ENCODE measurements at places on chromosomes 12 and 14.

DNA sequence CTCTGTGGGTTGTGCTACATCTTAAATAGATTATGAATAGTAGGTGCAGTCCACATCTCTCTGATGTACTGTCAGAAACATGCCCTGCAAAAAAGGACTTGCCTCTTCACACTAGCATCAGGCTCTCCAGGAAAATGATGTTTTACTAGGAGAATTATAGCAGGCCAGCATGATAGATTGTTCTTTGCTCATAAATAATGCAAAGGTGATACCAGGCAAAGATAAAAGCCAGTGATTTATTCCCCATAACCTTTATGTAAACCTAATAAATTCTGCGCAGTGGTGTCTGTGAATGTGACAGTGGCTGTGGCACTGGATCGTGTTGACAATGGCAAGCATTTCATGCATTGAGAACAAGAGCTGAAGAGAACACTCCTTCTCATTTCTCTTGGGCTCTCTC lies 646.5 kb upstream of the SEL1L start:
- no peak for DNase-seq

DNA sequence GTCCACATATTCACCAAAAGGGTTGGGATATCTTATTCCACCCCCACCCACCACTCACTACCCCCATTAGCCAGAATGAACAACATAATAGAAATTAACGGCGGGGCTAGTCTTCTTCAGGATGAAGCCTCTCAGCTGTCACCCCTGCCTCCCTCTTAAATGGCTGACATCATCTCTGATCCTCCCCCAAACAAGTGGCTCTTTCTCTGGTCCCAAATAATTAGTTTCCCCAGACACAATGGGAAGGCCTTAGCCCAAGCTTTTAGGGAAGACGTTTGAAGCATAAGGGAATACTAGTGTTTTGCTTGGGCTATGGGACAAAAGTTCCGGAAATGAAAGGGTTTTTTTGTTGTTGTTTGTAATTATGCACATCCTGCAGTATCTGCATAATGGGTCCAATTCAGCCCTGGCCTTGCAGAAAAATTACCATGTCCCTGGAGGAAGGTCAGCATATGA lies 13.8 kb downstream of the STON2 start:
- no peak for DNase-seq

DNA sequence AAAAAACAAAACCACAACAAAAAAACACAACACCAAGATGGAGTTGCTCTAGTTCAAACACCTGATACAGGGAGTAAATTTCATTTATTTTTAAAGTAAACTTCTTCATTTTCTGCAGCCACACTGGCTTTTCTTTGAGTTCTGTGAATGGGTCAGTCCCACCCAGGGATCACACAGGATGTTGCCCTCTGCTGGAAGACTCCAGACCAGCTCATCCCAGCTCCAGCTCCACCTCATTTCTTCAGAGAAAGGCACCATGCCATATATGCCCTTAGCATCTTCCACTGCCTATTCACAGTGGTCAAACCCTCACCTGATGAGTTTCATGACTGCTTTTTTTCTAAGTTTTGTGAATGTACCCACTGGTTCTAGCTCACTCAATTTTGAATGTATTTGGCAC lies 8.0 kb downstream of the GLIPR1 start:
- DNase-seq = peak; percentile 51

GRCh38 chr12:75438059-75438754 lies 42.3 kb upstream of the GLIPR1 start:
- DNase-seq = no peak

GRCh38 chr14:97945631-97946030 lies 1148.4 kb downstream of the VRK1 start:
- no peak for DNase-seq

- DNase-seq = no peak
Observed at GRCh38 chr14:89700801-89701200, 253.7 kb downstream of the EFCAB11 start.

DNA sequence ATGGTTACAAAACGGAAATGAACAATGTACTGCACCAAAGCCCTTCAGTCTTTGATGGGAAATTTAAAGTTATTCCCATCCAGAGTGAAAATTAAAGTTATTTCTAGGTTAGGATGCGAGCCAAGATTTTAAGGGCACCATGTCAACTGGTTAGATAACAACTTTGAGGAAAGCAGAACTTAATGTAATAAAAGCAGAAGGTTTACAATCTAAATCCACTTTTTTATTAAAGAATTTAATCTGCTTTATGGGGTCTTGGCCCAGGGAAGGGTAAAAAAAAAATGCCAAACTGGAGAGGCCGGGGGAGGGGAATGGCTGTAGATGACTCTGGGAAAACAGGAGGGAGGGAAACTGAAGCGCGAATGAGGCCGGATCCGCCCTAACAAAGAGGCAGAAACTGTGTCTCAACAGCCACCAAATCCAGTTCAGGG lies 108.2 kb upstream of the ATF7IP start:
- DNase-seq = no peak

DNA sequence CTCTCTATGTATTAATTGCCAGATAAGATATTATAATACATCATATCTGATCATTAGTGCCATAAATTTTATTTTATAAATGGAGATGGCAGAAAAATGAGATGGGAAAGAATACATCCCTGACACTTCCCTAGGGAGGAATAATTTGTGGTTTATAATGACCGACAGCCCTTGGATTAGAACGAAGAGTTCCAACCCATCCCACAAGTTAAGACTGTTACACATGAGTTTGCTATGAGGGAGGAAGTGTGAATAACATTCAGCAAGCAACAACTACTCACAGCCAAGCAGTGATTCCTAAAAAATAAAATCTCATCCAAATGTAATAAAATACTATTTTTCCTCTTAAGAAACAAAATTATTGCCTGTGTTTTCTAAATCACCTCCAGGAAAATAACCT lies 299.0 kb downstream of the CCDC91 start:
- no peak for DNase-seq

GRCh38 chr12:15670756-15671155 lies 118.4 kb downstream of the EPS8 start:
- no peak for DNase-seq

DNA sequence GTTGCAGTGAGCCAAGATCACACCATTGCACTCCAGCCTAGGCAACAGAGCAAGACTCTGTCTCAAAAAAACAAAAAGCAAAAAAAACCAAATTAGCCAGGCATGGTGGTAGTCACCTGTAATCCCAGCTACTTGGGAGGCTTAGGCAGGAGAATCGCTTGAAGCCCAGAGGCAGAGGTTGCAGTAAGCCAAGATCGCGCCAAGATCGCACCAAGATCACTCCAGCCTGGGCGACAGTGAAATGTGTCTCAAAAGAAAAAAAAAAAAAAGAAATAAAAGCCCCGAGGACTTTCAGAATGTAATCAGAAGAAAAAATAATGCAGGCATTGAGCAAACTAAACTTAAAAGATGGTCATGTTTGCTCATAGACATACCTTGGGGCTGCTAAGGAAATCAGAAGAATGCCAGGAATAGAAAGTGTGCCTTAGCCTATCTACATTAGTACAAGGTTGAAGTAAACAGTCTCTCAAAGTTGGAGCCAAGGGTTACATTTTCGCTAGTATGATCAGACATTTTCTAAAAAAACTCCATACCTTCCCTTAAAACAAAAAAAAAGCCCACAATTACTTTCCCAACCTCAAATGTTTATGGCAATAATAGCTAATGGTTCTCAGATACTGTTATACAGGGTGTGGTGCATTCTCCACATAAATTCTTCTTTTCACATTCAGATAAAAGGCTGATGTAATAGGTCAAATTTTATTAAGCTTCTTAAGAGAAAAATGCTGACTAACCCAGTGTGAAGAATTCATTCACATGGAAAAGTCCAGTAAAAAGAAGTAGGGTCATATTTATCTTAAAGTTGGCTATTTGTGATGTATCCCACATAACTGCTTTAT lies 15.8 kb downstream of the DTD2 start:
- no peak for DNase-seq

DNA sequence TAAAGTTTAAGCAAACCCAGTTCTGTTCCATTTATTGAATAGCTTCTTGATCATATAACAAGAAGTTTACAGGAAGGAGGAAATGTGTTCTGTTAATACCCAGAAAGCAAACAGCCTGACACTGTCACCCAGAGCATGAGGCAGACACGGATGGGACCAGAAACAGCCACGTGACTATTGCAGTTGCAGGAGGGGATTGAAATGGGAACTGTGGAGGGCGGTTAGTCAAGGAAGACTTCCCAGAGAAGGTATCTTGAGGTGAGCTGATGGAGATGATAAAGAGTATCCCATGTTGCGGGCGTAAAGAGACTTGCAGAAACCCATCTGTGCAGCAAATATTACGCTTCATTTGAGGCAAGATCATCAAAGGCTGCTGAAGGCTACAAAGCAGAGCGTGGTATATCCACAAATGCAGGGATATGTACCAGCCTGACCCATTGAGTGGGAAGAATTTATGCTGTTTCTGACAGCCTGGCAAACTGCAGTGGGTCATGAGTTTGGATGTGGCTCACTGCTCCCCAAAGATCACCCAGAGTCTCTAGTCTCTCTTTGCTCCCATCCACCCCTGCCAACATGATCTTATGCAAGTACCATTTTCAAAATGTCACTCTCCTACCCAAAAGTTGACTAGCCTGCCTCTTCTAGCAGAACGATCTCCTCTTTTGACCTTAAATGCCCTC lies 20.7 kb downstream of the KRT76 start:
- DNase-seq = no peak

DNA sequence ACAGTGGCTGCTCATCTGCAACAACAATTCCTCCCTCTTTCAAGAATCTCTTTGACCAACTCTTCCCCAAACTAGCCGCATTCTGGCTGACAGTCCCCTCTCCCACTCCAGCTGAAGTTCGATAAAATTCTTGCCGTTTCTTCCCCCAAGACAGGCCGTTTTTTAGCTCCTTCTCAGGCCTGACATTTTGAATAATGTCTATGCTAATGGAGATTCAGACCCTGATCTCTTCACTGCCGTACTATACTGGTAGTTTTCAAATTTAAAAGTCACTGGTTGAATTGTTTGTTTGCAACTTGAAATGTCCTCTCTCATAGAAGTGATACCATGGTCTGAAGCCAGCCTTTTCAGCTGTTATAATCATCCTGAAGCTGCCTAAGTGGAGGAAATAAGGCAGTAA lies 65.9 kb upstream of the AMN1 start:
- DNase-seq = no peak

- DNase-seq = no peak
Observed at GRCh38 chr14:36555998-36556743, 26.2 kb downstream of the NKX2-8 start.

- peak; percentile 24 for DNase-seq
Observed at GRCh38 chr14:35897616-35898111, 71.5 kb downstream of the BRMS1L start.

DNA sequence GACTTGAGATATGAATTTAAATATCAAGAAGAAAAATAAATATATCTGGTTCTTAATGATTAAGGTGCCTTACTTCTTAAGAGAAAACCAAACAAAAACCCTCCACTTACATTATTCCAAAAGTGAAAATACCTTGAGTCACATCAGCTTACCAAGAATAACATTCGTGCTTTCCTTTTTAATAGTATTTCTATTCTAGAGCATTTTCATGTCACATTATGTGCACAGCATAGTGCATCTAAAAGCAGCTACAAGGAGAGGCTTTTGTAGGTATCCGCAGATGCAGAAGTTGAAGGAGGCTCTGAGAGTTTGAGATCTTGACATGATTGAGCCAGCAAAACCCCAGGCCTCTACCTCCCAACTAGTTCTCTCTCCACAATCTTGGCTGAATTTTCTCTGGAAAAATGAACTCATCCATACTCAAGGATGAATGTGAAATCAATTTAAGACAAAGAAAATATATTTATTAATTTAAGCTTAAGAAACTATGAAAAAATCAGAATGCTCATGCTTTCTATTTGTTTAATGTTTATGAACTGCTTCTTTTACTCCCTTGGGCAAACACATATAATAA lies 275.0 kb downstream of the AKAP6 start:
- no peak for DNase-seq

- DNase-seq = no peak
Observed at GRCh38 chr12:1821805-1822204, 1.4 kb downstream of the LRTM2 start.

- DNase-seq = peak; percentile 82
Observed at GRCh38 chr14:20873370-20874177, 17.6 kb upstream of the RNASE3 start.

DNA sequence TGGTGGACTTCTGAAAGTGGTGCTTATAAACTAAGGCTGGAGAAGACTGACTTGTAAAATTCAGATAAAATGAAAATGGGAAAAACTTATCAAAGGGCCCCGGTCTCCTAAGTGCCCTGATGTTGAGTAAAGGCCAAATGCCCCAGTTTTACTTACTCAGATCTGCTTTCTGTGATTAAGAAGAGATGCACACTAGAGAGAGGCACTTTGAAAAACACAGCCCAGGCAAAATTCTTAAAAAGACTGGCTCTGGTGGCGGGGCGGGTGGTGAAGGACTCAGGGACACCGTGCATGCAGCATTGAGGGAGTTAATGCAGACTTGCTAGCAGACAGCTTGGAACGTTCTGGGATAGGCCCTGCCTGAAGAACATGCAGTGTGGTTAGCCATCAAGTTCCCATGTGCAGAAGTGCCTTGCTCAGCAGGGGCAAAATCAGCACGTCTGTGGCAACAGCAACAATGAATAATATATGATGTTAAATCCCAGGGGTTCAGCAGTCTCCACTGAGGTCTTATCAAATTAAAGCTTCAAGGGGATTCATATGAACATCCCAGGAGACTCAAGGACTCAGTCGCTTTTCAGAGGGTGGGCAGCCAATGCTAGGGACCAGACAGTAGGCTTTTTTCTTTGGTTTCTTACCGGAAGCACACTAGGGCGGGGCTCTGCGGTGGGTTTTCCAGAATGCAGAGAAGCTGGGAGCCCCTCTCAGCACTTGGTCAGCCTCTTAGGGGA lies 105.0 kb downstream of the DAD1 start:
- no peak for DNase-seq

GRCh38 chr12:9636150-9636850 lies 28.6 kb upstream of the KLRB1 start:
- no peak for DNase-seq

DNA sequence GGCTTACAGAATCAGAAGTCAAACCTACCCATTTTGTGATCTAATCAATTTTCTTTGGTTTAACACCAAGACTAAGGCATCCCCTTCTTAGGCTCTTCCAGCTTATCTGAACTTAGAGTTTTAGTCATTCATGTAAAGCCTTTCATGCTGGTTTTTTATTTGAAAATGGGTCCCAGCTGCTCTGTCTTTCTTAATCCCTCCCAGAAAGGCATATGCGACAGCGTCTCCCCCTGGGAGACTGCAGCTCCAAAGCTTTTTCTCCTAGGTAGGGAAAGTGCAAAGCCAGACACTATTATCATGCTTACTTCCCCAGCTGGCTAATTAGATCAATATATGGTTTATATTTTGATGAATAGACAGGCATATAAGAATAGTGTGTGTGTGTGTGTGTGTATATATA lies 96.6 kb upstream of the E2F7 start:
- DNase-seq = peak; percentile 23
